Activated naive CD8-positive, alpha-beta T cell treated with anti-CD3 and anti-CD28 coated beads, Interleukin-2, amount 50 U/mL, for 24 hours (primary cell): ENCODE measurements at places on chromosomes 4 and X.
A peak's percentile ranks its signal among the peaks of the same experiment; 100 is the strongest.

DNA sequence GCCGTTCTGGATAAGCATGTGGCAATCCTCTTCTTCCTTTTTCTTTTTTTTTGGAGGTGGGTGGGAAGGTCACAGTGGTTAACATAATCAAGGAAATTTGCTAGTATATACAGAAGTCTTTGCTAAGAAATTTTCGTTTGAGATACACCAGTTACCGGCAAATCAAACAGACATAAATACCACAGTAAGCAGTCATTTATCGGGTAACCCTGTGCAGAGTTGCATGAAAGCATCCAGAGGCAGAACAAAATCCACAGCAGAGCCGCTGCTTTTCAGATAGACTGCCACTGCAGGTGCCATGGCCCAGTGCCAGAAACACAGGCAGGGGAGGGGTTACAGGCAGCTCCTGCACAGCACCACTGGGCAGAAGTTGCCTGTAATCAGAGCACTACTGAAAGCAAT lies 179.1 kb upstream of the MAB21L2 start:
- DNase-seq: peak; percentile 9

- DNase-seq: no peak
Measured at GRCh38 chr4:16555156-16555555, 328.9 kb upstream of the TAPT1 start.

GRCh38 chrX:114787061-114787460 lies 203.2 kb downstream of the HTR2C start:
- no peak for DNase-seq

DNA sequence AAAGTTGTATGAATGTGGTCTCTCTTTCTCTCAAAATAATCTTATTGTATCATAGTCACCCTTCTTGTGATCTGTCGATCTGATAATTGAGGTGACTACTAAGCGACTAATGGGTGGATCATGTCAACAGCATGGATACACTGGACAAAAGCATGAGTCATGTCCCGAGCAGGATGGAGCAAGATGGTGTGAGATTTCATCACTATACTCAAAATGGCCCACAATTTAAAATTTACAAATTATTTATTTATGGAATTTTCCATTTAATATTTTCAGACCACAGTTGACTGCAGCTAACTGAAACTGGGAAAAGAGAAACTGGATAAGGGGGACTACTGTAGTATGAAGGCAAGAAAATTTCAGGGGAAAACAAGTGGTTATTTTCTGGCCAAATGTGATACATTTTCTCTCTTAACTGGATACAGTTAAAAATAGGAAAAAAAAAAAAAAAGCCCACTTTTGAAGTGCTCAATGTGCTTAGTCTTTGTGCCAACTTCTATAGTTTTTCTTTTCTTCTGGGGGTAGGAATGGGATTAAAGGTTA lies 25.3 kb downstream of the FAM241A start:
- DNase-seq: no peak

DNA sequence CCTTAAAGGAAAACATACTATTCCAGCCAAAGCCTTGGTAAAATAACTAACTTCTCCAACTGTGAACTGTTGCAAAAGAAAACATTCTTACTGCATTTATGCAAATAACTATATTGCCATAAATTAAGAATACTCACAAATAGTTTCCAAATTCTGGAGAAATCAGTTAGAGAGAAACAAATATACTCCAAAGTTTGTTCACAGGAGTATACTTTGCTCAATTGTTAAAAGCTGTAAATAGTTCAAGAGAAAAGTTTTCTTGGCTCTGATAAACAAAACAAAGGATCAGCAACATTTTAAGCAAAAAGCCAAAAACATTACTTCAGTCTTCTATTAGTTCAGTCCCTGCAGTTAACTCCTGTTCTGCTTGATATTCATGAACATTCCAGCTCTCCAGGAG lies 83.0 kb downstream of the EIF4E start:
- DNase-seq: no peak

DNA sequence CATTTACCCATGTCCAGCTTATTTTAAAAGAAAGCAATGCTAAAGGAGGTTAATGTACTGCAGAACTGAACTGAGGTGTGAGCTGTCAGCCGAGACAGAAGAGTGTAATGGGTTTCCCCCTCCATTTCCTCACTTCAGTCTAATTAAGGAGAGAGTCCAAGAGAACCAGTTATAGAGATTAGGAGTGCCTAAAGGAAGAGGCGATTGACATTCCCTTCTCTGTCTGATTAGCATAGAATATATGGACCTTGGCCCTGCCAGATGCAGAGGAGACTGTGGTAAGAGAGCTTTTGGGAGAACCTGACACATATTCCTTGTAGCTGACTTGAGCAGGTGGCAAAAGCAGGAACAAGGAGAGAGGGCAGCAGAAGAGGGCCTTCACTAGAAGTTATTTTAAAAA lies 137.5 kb upstream of the INPP4B start:
- DNase-seq: no peak

GRCh38 chrX:120514236-120514635 lies 45.1 kb upstream of the LAMP2 start:
- DNase-seq: no peak
